NCI-H82 (cell line): ENCODE measurements at places on chromosomes 12 and 14.
A peak's percentile ranks its signal among the peaks of the same experiment; 100 is the strongest.

- peak; percentile 8 for DNase-seq
Measured at GRCh38 chr12:95083938-95084337, 10.5 kb upstream of the NR2C1 start.

GRCh38 chr14:104191409-104191997 is 53.1 kb downstream of the KIF26A start:
- DNase-seq = no peak

DNA sequence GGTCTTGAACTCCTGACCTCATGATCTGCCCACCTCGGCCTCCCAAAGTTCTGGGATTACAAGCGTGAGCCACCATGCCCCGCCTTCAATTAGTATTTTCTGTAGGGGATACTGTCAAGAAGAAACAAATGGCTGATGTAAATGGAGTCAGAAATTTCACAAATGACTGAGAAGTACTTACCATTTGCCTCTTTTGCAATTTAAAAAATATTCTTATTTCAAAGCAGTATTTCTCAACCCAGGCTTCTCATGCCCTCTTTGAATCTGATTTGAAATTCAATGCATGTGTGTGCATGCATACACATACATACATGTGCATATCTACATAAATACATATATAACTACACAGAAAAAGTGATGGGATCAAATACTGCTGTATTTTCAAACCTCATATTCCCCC is 4.4 kb downstream of the PSMA6 start:
- no peak for DNase-seq

- no peak for DNase-seq
Measured at GRCh38 chr14:105161964-105162668, 6.5 kb downstream of the JAG2 start.

- DNase-seq = no peak
Measured at GRCh38 chr14:22184157-22184829, 404.7 kb downstream of the DAD1 start.

DNA sequence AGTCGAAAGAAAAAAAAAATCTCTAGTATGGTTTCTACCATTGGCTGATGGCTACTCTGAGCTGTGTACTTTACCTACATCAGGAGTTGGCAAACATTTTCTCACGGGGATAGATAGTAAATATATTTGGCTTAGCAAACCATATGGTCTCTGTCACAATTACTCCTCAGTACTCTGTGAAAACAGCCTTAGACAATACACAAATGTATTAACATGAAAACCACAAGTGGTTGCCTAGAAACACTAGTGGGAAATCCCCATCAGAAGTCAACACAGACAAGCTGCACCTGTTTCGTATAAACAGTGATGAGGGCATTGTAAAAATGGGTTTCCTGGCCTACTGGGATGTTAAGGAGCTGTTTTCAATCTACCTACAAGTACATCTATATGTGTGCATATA is 84.6 kb upstream of the NAV3 start:
- peak; percentile 90 for DNase-seq

GRCh38 chr12:29858270-29858786 is 74.6 kb upstream of the TMTC1 start:
- no peak for DNase-seq

GRCh38 chr12:52243259-52243855 is 10.3 kb downstream of the KRT7 start:
- DNase-seq = no peak

- no peak for DNase-seq
Measured at GRCh38 chr12:115813256-115813655, 464.2 kb downstream of the MED13L start.

DNA sequence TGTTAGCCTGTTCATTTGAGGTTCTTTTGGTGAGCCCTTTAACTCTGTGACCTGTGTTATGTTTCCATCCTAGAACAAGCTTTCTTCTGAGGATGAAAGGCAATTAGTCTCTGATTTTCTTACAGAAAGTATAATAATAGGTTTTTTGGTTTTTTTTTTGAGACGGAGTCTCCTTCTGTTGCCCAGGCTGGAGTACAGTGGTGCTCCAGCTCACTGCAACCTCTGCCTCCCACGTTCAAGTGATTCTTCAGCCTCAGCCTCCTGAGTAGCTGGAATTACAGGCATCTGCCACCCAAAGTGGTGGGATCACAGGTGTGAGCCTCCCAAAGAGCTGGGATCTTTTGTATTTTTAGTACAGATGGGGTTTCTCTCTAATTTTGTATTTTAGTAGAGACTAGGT is 52.7 kb upstream of the SYNE2 start:
- no peak for DNase-seq

- peak; percentile 40 for DNase-seq
Measured at GRCh38 chr14:102525219-102525928, 15.8 kb upstream of the ANKRD9 start.

DNA sequence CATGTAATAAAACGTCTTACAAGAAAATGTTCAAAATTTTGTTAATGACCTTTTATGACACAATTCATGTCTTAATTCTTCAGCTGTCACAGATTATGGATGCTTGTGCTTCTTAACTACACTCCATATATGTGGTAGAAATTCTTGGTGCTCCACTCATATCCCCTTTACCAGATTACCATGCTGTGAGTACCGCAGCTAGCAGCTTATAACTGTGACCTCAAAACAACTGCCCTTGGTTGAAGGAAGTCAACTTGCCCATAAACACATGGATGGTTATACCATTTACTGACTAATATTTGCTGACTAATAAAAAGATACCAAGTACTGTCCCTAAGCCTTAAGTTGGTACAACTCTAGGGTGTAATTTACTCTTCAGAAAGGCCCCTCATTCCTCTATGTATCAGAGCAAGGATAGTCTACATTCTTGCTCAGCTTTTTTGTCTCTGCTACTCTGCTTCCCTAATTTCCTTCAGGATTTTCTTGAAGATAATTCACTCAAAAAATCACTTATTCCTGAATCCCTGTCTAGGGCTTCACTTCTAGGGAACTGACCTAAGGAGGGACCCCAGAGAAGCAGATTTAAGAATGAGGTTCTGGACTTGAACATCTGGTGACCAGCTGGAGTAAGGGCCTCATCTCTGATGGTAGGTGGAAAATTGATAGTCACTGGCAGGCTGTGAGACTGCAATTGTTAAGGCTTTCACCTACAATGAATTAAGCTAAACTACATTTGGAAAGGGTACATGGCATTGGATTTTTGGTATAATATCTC is 152.3 kb downstream of the SLC6A15 start:
- peak; percentile 14 for DNase-seq

- DNase-seq = no peak
Measured at GRCh38 chr14:92585981-92586937, 72.7 kb downstream of the RIN3 start.

GRCh38 chr12:38890102-38890855 is 15.1 kb downstream of the CPNE8 start:
- no peak for DNase-seq

DNA sequence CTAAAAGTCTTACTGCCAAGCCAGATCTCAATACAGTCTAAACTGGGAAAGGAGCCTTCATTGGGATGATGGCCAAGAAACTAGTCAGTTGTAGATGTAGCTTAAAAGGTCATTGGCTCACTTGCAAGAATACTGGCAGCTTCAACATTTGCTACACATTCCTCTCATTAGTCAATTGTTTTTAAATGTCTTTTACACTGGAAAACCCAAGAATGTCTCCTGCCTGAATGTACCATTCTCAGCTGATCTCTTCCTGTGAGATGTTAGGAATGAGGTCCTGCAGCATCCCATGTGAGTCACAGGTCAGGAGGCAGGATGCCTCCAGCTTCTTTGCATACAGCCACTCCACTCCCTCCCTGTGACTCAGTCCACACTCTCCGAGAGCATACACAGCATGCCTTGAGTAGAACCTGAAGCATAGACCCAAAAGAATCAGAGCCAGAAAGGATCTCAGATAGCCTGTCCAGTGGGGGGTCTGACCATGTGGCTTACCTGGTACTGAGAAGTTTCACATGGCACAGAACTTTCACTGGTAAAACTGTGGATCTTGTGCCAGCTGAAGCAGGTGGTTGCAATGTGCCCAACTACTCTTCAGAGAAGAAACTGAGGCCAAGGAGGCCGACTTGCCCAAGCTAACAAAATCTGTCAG is 56.0 kb upstream of the HECTD1 start:
- no peak for DNase-seq

- peak; percentile 75 for DNase-seq
Measured at GRCh38 chr12:110269622-110270124, 11.4 kb upstream of the ATP2A2 start.

- DNase-seq = no peak
Measured at GRCh38 chr12:110661337-110661972, 27.5 kb downstream of the HVCN1 start.

- peak; percentile 82 for DNase-seq
Measured at GRCh38 chr12:118689793-118690192, 291.5 kb upstream of the SRRM4 start.

- no peak for DNase-seq
Measured at GRCh38 chr12:120844297-120844696, 59.9 kb downstream of the SPPL3 start.

GRCh38 chr14:28681681-28682080 is 84.9 kb upstream of the FOXG1 start:
- DNase-seq = peak; percentile 29

DNA sequence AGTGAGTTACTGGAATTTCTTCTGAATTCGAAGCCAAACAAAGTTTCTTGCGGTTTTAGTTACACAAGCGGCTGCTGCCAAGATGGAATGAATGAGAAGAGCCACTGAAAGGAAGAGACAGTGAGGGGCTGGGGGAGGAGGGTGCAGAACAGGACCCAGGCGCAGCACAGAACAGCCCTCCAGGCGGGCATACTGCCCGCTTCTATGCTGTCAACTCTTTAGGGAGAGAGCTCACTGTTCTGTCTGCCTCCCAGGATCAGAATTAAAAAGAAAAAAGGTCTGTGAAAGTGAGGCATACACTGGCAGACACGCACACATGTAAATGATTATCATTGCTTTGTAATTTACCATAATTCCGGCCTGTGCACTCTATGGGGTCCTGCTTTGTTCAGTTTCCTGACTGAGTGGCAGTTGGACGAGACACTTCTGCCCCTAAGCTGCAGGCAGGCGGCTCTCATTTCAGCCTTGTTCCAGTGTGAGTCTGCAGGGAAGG is 231.6 kb downstream of the CACNA1C start:
- DNase-seq = no peak

- DNase-seq = no peak
Measured at GRCh38 chr14:71328183-71328582, 420.9 kb downstream of the PCNX1 start.

DNA sequence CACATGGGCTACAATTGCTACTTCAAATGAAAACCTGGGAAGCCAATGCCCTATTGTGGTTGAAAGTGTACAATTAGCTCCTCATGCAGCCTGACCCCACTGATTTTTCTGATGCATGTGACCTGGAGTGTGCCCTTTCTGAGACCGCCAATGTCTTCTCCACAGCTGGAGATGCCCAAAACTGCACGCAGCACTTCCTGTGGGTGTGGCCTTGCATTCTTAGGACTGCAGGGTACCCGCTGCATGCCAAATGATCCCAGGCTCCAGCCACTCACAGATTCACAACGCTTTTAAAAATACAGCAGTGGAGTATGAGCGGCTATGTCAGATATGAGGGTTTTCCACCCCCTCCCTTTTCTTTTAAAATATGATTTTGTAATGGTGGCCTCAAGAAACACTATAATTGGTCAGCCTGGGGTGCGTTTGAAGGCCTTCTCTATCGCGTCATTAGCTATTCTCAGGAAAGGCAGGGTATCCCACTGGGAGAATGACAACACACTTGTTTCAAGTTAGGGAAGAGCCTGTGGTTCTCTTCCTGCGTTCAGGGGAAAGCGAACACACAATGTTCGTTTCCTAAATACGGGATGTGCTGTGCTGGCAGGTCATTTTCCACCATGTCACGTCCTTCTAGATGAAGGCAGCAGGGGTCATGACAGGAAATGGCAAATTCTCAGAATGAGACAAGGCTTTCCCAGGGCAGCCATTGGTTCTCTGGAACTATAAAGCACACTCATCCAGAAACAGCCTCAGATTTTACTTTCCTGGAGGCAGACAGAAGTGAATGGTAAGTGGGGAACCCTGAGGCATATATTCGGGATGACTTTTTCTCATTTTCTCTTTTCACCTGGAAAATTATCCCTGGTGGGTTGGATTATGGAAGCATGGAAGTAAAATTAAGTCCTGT is at the start of gene APOLD1:
APOLD1 (plus strand) TSS at position 749 of the 904 bp plus-strand sequence; CDS start at position 782, 33 bp downstream.
- no peak for DNase-seq

- DNase-seq = peak; percentile 73
Measured at GRCh38 chr12:79886917-79887519, 47.9 kb downstream of the PPP1R12A start.

- no peak for DNase-seq
Measured at GRCh38 chr12:79322905-79323304, 367.9 kb downstream of the PAWR start.

DNA sequence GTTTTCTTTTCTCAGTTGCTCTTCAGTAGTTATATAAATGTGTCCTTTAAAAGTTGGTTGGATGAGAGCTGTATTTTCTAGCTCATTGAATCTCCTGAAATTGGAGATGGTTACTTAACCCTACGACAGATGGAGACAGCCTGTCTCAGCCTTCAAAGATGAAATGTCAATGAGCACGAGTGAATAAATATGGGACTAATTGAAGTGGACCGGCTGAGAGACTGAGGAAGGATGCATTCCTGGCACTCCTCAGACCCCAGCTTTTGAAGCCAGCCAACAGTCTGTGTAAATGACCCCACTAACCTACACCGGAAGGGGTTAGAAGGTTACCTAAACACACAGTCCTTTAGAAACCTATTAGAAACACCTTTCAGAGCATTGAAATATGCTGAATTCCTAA is 46.6 kb downstream of the PDZRN4 start:
- peak; percentile 48 for DNase-seq

DNA sequence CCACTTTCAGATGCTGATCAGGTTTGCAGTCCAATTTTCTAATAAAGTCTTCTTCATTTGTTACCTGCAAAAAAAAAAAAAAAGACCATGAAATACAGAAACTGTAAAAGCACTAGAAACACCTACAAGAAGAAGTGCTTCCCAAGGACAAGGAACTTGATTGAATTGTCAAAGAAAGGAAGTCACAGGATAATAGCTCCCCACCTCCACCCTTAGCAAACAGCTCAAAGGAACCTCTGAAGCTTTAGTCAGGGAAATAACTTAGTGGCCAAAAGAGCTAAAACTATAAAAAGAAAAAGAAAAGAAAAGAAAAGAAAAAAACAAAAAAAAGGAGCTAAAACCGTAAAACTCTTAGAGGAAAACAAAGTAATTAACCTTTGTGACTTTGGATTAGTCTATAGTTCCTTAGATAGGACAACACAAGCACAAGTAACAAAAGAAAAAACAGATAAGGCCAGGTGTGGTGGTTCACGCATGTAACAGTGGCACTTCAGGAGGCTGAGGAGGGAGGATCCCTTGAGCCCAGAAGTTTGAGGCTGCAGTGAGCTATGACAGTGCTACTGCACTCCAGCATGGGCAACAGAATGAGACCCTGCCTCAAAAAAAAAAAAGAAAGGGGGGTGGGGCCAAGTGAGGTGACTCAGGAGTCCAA is 28.5 kb downstream of the ZFYVE1 start:
- DNase-seq = no peak

DNA sequence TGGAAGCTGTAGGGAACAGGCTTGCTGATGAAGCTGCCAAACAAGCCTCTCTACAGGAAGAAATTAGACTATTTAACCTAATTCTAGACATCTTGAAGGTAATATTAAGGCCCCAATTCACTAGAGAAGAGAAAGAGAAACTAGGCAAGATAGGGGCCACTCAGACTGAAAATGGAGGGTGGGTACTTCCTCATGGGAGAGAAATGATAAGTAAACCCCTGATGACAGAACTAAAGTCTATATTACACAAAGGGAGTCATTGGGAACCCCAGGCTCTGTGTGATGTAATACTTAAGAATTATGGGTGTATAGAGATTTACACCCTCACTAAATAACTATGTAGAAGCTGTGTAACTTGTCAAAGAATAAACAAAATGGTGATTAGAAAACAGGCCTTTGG is 64.3 kb downstream of the APOBEC1 start:
- DNase-seq = no peak

GRCh38 chr14:45972416-45972815 is 679.2 kb downstream of the RPL10L start:
- no peak for DNase-seq
